Large intestine (tissue), 12 donors: ENCODE measurements at places on chromosomes 2 and 18.

GRCh38 chr2:96137321-96138178 is 752 bp downstream of the ASTL start:
- DNase-seq: no peak

DNA sequence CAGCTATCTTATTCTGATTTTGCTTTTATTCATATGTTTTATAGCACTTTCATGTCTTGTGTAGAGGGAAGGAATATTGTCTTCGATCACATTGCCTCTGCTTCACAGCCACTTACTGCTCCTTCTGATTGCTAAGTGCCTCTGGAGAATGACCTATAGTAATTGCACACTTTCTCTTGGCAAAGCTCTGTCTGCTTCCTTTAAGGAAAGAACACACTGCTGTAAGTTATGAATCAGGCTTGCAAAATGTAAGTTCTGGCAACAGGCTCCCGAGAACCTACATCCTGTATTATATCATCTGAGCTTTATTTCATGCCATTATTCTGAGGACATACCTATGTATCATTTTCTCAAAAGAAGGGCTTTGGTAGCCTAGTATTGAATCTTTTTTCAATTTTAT is 170.7 kb downstream of the ZNF804A start:
- no peak for DNase-seq

- DNase-seq: peak; percentile 86
These were observed 6.4 kb upstream of the PSD4 start for GRCh38 chr2:113167115-113167932.

GRCh38 chr2:239679755-239680154 is 278.9 kb upstream of the HDAC4 start:
- no peak for DNase-seq

GRCh38 chr2:48799601-48800000 is 44.1 kb upstream of the LHCGR start:
- DNase-seq: peak; percentile 83

DNA sequence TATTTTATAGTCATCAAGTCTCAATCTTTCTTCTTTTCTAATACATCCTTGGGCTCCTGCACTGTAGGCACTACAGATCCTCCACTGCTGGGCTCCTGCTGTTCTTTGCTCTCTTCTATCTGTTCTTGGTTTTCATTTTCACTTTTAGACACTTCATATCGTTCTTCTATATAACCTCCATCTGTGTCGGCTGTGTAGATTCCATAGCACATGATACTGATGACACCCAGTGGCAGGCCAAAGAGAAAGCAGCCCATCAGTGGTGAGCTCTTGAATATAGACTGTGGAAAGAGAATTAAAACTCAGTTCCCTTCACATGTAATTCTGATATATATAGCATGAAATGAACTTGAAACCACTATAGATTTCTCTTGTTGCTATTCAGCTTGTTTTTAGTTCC is 38.0 kb downstream of the TMX3 start:
- no peak for DNase-seq

DNA sequence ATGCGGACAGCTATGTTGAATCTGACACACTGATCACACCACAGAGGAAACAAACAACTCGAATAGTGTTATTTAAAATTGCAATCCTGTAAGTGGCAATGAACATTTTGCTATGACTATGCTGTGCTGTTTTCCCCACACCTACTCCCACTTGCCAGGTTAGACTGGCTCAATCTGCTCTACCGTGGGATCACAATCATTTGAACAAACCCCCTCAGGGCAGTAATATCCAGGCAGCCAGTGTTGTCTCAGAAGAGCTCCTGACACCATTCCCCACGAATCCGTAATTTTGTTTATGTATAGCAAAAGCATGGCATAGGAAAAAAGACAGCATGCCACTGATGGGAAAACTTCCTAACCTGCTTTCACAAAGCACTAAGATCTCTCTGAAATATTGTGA is 284.3 kb downstream of the ERBB4 start:
- DNase-seq: no peak

DNA sequence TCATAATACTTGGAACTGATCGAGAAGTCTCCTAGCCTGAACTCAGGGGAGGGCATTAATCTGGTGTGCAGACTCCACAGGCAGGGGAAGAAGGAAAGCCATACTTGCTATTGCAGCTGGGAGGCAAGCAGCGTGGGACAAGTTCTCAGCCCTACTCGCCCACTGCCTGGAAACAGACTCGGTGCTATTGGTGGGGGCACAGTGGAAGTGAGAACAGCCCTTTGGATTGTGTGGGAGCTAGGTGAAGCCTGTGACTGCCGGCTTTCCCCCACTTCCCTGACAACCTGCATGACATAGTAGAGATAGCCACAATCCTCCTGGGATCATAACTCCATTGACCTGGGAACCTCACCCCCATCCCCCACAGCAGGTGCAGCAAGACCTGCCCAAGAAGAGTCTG is 301.3 kb downstream of the RIT2 start:
- DNase-seq: no peak

DNA sequence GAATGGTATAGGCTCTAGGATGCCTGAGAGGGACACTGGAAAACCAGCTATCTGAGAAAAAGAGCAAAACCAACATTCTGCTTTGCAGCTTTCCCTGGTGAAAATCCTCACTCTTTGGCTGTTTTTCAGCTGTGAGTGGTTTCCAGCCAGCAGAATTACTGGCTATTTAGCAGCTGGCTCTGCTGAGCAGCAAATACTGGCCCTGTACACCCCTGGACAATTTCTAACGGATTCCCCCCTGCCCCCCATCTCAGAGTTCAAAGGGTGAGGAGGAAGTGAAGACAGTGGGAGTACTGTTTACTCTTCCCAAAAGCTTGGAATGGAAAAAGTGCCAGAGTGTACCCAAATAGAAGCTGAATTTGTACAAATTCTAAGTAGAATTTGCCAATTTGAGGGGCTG is 26.1 kb upstream of the IMP4 start:
- DNase-seq: no peak

DNA sequence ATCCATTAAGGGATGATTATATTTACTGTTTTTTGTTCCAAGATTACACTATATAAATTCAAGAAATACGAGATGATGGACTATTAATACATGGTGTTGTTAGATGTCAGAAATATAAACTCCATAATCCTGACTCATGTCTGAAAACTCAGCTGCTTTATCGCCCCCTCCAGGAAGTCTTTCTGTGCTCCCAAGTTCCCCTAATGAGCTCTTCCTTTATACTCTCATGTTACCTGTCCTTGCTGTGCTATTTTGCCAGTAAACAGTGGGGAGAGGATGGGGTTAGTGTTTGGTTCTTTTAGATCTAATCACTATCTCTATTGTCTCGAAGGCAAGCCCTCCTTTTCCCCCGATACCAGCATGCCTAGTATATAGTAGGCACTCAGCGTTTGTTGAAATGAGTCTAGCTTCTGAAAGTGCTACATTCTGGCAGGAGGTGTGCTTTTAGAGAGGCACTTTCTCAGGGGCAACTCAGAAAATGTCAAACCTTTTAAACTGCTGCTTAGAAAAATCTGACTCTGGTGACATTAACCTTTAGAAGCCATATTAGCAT is 21.4 kb upstream of the BARD1 start:
- no peak for DNase-seq

- no peak for DNase-seq
These were observed 114.8 kb upstream of the PKDCC start for GRCh38 chr2:41933046-41933420.

DNA sequence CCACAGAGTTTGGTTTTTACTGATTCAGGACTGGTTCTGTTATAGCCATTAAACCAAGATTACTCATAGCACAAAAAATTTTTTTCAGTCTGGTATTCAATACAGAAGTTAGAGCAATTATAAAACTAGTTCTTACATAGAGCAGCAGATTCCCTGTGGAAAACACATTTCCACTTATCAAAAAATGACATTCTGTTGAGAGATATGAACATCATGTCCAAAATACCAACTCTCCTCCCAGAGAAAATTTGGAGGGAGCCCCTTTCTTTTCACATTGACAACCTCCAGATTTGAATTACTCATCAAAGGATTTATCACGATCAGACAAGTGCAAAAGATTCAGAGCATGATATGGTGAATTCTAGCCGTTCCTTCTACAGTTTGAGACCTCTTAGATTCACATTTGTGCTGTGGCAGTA is 126.8 kb upstream of the SERPINE2 start:
- no peak for DNase-seq

DNA sequence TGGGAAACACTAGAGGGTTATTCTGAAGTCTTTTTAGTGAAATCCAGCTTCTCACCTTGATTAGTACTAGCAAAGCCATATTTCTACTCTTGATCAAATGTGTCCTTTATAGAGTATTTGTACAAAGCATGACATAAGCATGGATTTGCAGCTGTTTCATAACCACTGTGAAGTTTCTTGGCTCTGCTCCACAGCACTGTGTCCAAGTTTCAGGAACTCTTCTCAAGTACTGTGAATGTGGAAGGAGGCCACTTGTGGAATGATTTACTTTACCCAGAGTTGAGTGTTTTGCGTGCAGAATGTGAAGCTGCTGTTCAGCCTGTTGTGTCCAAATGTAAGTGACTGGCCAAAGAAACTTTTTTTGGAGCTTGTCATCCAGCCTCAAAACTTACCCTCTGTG is 16.2 kb upstream of the MAPRE2 start:
- peak; percentile 38 for DNase-seq

DNA sequence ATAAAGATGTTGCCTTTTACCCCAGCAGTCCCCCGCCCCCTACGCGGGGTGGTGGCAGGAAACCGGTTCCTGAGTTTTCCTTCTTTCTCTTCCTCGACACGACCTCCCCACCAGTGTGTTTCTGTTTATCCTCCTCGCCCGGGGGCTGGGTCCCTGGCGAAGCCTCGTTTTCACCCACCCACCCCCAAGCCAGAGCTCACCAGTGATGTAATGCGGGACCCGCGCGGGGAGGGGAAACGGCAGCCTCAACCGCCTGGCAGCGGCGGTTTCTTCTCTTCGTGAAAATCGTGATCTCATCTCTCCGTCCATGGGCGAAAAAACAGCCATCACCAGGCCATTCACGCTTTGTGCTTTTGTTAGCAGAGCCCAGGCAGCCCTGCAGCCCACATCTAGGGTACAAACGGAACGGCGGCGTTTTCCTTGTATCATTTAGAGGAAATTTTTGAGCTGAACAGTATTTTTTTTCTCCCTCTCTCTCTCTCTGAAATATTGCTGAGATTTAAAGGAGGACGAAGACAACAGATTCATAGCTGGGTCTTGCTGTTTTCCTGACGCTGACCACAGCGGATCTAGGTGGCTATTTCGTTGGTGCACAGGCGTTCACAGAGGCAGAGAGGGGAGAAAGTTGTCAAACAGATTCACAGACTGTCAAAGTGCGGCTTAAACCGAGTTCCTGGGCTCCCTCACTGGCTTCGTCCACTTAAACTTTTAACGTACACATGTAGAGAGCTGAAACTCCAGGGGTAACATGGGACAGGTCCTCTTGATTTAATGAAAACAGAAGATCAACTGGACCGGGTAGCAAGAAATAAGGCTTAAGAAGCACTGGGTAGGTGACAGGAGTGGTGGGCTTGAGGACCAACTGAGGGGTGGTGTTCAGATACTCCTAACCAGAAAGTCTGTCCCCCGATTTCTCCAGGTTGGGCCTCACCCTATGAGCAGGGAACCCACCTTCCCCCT is 21.9 kb upstream of the PAX3 start:
- DNase-seq: no peak

DNA sequence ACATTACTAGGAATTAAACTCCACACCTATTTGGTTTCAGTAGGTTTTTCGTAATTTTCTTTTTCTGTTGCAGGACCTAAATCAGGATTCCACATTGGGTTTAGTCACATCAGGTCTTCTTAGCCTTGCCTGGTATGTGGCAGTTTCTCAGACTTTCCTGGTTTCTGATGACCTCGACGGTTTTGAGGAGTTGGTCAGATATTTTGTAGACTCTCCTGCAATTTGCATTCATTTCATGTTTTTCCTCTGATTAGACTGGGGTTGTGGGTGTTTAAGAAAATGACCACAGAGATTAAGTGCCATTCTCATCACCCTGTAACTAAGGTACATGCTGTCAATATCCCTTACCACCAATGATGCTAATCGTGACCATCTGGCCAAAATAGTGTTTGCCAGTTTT is 97.3 kb upstream of the ST6GAL2 start:
- DNase-seq: no peak

DNA sequence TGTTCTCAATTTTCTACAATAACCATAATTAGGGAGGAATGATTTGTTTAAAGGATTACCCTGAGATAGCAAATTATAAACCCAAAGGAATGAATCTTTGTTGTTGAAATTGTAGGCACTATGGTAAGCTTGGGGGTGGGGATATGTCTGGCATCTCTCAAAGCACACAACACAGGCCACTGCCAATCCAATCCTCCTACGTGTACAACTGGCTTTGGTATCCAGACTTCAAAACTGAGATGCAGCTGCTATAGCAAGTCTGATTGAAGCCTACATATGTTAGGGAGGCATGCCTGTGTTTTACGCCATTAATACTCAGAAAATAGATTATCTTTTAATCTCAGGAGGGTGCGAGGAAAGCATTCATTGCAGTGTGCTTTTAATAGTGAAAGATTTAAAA is 5.9 kb upstream of the NCOA1 start:
- no peak for DNase-seq

DNA sequence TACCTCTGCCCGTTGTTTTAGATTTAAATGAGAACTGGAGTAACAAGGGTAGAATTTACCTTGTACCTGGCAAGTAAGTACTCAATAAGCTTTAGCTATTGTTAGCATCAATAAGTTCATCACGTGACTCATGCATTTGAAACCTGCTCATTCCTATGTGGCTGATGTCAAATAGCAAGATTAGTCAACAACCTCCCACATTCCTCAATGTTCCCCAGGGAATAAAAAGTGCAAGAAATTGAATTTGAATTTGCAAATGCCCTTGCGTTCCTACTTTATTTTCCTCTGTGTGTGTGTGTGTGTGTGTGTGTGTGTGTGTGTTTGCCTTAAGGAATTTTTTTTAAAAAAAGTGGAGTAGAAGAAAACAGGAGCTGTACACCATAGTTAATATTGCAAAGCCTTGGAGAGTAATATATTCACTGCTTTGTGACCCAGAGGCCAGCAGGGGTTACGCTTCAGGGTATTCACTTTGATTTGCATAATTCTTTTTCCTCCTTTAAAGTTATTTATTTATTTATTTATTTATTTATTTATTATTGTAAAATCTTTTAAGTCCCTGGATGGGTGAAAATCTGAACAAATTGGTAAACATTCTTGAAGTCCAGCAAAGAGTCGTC is 43.9 kb upstream of the DNAH7 start:
- DNase-seq: no peak

- no peak for DNase-seq
These were observed 73.5 kb downstream of the LIMS1 start for GRCh38 chr2:108607706-108608301.

DNA sequence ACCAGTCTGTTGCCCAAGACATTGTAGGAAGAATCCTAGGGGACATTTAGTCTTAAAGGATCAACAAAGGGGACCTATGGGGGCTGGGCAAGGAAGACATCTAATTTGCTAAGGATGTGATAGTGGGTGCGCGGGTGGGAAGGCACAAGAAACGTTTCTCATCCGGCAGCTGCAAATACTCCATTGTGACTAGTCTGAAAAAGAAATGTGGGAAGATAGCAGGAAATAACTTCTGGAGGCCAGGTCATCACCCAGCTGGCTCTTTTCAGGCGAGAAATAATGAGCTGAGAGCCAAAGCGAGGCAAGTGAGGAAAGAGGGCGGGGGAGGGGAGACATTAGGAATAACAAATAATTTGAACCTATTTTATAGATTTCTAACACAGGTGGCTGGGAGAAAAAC is 70.3 kb upstream of the NCK2 start:
- DNase-seq: no peak

GRCh38 chr2:231680285-231680991 is 27.9 kb upstream of the PTMA start:
- peak; percentile 50 for DNase-seq

- peak; percentile 14 for DNase-seq
These were observed 766 bp downstream of the MFF start for GRCh38 chr2:227325839-227326195.

GRCh38 chr2:34534761-34535160 is 935.7 kb upstream of the FAM98A start:
- DNase-seq: no peak
